Naive thymus-derived CD8-positive, alpha-beta T cell (primary cell): ENCODE measurements at places on chromosomes 3 and 15. TPM values are rescaled to one million over a fixed set of nuclear protein-coding genes. Genes with fewer than 3 reads are reported as not detected.

The GOLGA6B gene
- total RNA-seq = not detected

The SNX22 gene
- 4.4 TPM for total RNA-seq

DNA sequence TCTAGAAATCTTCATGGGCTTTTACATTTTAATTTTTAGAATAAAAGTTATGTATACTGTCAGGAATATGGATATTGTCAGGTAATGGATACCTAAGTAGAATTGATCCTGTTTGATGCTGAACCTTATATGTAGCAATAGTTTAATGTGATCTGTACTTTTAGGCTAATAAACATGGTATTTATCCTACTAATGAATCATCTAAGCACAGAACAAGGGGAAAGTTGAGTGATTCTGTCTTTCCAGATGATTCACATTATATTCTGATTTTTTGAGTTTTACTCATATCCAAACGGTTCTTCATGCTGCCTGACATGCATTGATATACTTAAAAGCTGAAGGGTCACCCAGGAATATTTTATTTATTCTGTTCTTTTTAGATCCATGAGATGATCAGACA lies 34.5 kb downstream of the FANCI start:
- no peaks in the 10 kb centered on the region for H3K4me1 ChIP-seq
- no peak for DNase-seq
- H3K36me3 ChIP-seq = no peaks in the 10 kb centered on the region
- H3K27me3 ChIP-seq = no peaks in the 10 kb centered on the region

DNA sequence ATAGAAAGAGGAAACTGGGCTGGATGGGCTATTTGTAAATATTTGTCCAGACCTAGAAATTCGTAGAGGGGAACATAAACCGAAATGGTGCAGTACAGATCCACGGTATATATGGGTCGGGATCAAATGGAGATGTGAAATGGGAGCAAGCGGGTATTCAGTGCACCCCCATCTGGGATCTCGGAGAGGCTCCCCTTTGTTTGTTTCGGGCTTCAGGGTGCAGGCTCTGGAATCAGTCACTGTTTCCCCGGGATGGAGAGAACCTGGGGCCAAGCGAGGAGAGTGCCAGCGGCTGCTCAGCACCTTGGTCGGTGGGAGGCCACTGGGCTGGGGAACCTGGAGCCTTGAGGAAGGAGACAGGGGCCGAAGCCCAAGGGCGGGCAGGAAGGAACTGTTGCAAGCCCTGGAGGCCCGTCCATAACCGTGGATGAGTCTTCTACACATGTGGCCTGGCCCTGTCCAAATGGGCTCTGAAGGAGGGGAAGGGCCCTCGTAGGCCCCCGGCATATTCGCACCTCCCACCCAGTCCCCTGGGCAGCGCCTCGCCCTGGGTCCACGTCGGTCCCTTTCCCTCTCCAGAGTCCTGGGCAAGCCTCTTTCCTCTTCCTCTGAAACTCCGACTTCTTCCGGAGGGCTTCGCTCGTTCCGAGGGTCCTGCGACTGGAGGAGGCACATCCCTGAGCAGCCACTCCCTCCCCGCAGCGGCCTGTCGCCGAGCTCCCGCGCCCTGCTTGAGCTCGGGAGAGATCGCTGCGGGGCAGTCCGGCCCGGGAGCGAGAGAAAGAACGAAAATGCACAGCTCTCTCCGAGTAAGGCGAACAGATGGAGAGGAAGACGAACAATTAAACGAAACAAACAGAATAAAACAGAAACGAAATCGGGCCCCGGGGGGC lies 3.0 kb downstream of the ISL2 start:
- H3K27me3 ChIP-seq = peaks cover 64% of the 10 kb centered on the region
- no peak overlapping the region for H3K27ac ChIP-seq
- H3K36me3 ChIP-seq = peaks cover 3% of the 10 kb centered on the region
- no peak for DNase-seq

GRCh38 chr15:59312205-59312604 lies 60.5 kb downstream of the MYO1E start:
- no peaks in the 10 kb centered on the region for H3K27me3 ChIP-seq
- H3K36me3 ChIP-seq = no peaks in the 10 kb centered on the region

GRCh38 chr3:186946756-186947375 lies 16.5 kb downstream of the ST6GAL1 start:
- no peak overlapping the region for H3K4me3 ChIP-seq
- H3K4me1 ChIP-seq = peaks cover 69% of the 10 kb centered on the region
- H3K27me3 ChIP-seq = no peaks in the 10 kb centered on the region
- H3K27ac ChIP-seq = peak overlapping the region; percentile 74
